ENCODE measurements at places on chromosomes 7 and 10.

GRCh38 chr7:45937301-45937700, 16.2 kb upstream of the IGFBP3 start:
- DNase-seq, result no peak

GRCh38 chr10:127040756-127041155, 135.5 kb downstream of the DOCK1 start:
- no peak for DNase-seq

GRCh38 chr10:75165684-75166622, 44.6 kb upstream of the VDAC2 start:
- DNase-seq, result peak; percentile 8

DNA sequence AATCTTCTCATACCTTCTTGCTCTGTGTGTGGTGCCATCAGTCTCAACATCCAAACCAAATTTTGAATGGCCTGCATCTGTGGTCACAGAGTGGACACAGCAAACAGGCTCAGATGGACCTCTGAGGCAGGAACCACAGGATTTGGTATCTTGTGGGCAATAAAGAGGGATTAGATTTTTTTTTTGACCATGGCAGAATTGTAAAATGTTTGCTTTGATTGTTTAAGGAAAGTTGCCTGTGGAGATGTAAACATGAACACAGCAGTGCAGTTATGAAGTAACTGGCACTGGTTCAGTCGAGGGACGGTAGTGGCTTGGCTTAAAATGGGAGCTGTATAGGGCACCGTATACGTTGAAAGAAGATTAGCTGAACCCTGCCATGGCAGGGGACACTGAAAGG, 464.7 kb downstream of the SH2D4B start:
- no peak for DNase-seq

GRCh38 chr10:70669015-70669414, 3.3 kb upstream of the ADAMTS14 start:
- no peak for DNase-seq

DNA sequence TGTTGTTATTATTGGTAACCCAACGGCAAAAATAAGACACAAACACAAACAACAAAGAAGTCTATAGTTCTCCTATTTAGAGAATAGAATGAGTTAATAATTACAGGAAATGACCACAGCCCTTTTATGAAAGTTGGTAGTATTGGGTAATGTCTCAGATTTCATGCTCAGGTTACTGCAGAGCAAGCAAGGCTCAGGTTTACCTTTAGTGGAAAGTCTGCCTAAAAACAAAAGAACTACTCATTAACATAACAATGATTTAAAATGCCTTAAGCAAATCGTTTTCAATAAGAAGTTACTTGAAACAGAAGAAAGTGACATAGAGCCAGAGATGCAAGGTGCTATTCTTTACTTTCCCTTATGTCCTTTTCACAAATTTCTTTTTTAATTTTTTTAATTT, 441.2 kb downstream of the PLXDC2 start:
- no peak for DNase-seq

GRCh38 chr7:102230593-102230992, 56.1 kb upstream of the SH2B2 start:
- DNase-seq, result peak; percentile 81

GRCh38 chr10:98260350-98260749, 7.6 kb downstream of the LOXL4 start:
- no peak for DNase-seq

All from HCEC 1CT (cell line).